Pulmonary artery endothelial cell (primary cell): ENCODE measurements at places on chromosomes 4 and X. TPM values are rescaled to one million over a fixed set of nuclear protein-coding genes. Genes with fewer than 3 reads are reported as not detected.
A peak's percentile ranks its signal among the peaks of the same experiment; 100 is the strongest.

DNA sequence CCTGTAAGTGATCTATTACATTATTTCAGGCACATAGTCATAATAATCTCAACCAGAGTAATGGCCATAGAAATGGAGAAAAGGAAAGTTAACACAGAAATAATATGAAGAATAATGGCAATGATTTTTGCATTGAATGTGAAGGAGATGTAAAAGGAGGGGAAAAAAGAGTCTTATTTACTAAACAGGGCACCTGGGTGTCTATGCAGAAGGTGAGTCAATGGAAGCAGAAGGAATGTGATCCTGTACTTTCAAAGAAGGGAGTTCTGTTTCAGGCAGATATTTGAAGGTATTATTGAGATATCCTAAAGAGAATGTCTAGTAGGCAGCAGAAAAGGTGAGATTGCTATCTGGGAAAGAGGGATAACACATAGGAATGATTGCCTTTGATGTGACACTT lies 279.9 kb downstream of the INPP4B start:
- no peak for DNase-seq

GRCh38 chr4:133598779-133599178 lies 449.7 kb downstream of the PCDH10 start:
- DNase-seq, result no peak

GRCh38 chr4:25457053-25457715 lies 80.1 kb downstream of the ANAPC4 start:
- peak; percentile 81 for DNase-seq

- DNase-seq, result no peak
These were observed 35.5 kb downstream of the TET2 start for GRCh38 chr4:105182211-105182610.

DNA sequence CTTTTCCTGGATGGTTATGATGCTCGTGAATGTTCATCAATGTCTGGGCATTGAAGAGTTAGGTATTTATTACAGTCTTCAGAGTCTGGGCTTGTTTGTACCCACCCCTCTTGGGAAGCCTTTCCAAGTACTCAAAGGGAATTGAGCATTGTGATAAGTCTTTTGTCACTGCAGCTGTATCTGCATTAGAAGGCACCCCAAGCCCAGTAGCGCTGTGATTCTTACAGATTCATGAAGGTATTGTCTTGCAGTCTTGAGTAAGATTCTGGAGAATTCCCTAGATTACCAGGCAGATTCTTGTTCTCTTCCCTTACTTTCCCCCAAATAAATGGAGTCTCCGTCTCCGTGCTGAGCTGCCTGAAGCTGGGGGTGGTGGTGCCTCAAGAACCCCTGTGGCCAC lies 173.4 kb upstream of the HUWE1 start:
- DNase-seq, result no peak

- peak; percentile 40 for DNase-seq
These were observed 60.2 kb downstream of the METTL14 start for GRCh38 chr4:118745357-118745756.

DNA sequence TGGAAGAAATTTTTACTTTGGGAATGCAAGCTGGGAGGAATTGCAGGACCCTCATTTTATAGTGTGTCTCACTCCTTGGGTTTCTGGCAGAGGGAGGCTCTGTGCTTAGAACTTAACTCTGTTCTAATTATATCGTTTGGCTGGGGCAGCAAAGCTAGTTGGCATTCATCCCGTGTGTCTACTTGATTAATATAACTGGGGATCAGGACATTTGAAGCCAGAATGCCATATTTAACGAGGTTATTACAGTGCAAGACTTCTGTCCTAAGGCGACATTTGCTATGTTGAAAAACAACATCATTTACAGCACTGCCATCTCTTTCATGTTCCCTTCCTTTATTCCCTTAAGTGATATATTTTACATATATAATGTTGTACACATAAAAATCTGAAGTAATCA lies 179.1 kb upstream of the TBC1D9 start:
- DNase-seq, result no peak

- peak; percentile 3 for DNase-seq
These were observed 22.1 kb downstream of the YIPF7 start for GRCh38 chr4:44629280-44629866.

GRCh38 chr4:10962246-10962645 lies 277.7 kb upstream of the CLNK start:
- no peak for DNase-seq

- no peak for DNase-seq
These were observed 882 bp upstream of the STIM2 start for GRCh38 chr4:26859762-26860156.

DNA sequence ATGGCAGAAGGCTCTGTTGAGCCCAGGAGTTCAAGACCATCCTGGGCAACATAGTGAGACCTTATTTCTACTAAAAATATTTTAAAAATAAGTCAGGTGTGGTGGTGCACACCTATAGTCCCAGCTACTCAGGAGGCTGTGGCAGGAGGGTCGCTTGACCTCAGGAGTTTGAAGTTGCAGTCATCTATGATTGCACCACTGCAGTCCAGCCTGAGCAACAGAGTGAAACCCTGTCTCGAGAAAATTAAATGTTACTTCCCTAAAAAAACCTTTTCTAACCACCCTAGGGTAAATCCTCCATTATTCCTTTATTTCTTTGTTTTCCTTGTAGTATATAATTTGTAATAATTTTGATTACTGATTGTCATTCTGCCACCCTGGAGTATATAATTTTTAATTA lies 7.9 kb downstream of the FAM200B start:
- no peak for DNase-seq

DNA sequence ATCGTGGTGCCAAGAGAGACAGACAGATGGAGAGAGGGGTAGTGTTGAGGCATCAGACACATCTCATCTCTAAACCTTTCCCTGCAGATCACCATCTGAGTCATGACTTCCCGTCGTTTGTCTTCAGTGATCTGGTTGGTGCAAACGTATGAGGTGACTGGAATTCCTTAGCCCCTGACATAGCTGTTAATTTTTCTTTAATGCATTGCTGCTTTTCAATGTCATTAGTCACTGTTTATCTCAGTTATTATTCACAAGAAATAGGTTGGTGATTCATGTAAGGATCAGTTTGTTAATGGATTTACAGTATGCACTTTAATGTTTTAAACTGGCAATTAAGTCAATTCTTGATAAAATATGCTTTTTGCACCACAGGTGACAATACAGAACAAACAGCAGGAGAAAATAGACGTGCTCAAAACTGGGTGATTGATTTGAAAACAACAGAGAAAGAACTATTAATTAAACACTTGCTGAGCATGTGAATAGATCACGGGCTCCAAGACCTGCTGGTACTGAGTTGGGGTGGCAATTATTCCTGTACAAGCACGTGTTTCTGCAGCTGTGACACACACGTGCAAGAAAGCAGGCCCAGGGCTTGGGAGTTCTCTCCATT lies 1.3 kb upstream of the TMEM154 start:
- peak; percentile 29 for DNase-seq

GRCh38 chrX:11143931-11144678 lies 33.0 kb downstream of the HCCS start:
- DNase-seq, result peak; percentile 39

- no peak for DNase-seq
These were observed 24.9 kb upstream of the CXXC4 start for GRCh38 chr4:104519588-104519987.

GRCh38 chr4:113759696-113760093 lies 1.8 kb downstream of the CAMK2D start:
- DNase-seq, result no peak

GRCh38 chr4:6498511-6499237 lies 26.3 kb upstream of the PPP2R2C start:
- DNase-seq, result no peak

DNA sequence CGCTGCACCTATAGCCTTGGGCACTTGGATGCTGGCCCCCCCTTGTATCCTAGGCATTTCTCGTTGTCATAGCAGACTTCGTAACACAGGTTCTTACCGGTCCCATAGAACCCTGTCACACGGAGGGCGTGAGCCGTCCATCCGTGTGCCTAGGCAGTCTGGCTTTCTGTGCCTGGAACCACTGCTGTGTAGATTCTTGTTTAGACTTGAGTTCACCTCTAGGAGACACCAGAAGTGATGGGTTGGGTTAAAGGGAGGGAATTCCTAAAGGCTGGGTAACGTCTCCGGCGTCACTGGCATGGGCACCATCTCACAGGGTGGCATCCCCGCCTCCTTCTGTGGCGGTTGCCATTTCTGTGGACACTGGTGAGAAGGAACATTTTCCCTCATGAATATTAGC lies 13.5 kb upstream of the NKX1-1 start:
- DNase-seq, result no peak

DNA sequence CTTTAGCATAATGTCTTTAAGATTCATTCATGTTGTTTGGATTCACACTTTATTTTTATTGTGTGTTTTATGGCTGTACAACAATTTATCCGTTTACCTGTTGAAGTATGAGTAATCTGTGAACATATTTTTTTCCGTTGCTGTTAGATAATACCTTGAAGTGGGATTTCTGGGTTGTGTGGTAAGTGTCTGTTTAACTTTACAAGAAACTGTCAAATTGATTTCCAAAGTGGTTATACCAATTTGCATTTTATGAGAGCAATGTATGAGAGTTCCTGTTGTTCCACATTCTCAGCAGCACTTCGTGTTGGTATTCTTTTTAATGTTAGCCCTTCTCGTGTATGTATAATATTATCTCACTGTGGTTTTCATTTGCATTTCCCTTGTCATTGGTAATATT lies 53.6 kb downstream of the USP53 start:
- DNase-seq, result no peak

CT45A3 gene
- not detected in 2 replicates for total RNA-seq

VCX2 gene
- total RNA-seq, result not detected in 2 replicates

IL13RA2 gene
- total RNA-seq, result 0.26 and 0.32 TPM in 2 replicates

NLGN3 gene
- total RNA-seq, result 0.04 and 0.13 TPM in 2 replicates

EGF gene
- 0.04 and 0.07 TPM in 2 replicates for total RNA-seq

SULT1B1 gene
- 49.4 and 55.5 TPM in 2 replicates for total RNA-seq

CSN1S1 gene
- total RNA-seq, result not detected in 2 replicates

NCBP2L gene
- not detected in 2 replicates for total RNA-seq

SPANXN2 gene
- total RNA-seq, result not detected in 2 replicates

PCDH18 gene
- total RNA-seq, result 0.07 and 0.21 TPM in 2 replicates
